ENCODE measurements at places on chromosomes 4 and X. TPM values are rescaled to one million over a fixed set of nuclear protein-coding genes. Genes with fewer than 3 reads are reported as not detected.

SPP1 gene
- total RNA-seq: 17.0 TPM

CLNK gene
- total RNA-seq: not detected

PDZD11 gene
- total RNA-seq: 65.2 TPM

GPR143 gene
- 258 TPM for total RNA-seq

ARHGAP36 gene
- not detected for total RNA-seq

TEX13B gene
- total RNA-seq: not detected

JADE3 gene
- 6.3 TPM for total RNA-seq

ARMCX2 gene
- 33.4 TPM for total RNA-seq

SLC9B1 gene
- 0.69 TPM for total RNA-seq

TEX13C gene
- total RNA-seq: not detected

ZNF157 gene
- under 0.01 TPM for total RNA-seq

Data from melanocyte of skin (primary cell).